ENCODE measurements at places on chromosomes 7 and 10.

DNA sequence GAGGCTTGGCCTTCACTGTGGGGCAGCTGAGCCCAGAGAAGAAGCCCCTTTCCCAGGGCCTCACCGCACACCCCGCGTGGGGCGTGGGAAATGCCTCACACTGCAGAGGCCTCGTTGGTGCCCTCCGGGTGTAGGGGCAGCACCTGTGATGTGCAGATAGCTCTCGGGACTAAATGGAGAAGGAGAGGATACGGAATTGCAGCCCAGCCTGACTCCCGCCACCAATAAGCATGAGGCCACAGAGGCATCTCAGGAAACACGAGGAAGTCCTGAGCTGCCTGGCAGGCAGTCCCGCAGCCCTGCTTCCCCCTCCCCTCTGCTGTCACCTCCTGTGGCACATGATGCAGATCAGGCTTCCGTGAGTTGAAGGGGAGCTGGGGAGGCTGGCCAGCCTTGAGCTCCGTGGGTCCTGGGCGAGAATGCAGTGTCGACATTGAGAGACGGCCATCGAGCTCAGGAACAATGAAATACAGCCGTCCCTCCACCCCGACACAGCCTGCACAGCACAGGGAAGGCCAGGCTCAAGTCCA, 59.6 kb upstream of the PPP2R2D start:
- no peak for DNase-seq

GRCh38 chr7:158414486-158414961, 173.1 kb downstream of the PTPRN2 start:
- no peak for DNase-seq

- DNase-seq = no peak
Observed at GRCh38 chr10:97157578-97158095, 28.1 kb downstream of the SLIT1 start.

- DNase-seq = no peak
Observed at GRCh38 chr10:115771755-115772154, 501.3 kb downstream of the GFRA1 start.

GRCh38 chr7:86995814-86996213, 63.6 kb downstream of the ELAPOR2 start:
- no peak for DNase-seq

DNA sequence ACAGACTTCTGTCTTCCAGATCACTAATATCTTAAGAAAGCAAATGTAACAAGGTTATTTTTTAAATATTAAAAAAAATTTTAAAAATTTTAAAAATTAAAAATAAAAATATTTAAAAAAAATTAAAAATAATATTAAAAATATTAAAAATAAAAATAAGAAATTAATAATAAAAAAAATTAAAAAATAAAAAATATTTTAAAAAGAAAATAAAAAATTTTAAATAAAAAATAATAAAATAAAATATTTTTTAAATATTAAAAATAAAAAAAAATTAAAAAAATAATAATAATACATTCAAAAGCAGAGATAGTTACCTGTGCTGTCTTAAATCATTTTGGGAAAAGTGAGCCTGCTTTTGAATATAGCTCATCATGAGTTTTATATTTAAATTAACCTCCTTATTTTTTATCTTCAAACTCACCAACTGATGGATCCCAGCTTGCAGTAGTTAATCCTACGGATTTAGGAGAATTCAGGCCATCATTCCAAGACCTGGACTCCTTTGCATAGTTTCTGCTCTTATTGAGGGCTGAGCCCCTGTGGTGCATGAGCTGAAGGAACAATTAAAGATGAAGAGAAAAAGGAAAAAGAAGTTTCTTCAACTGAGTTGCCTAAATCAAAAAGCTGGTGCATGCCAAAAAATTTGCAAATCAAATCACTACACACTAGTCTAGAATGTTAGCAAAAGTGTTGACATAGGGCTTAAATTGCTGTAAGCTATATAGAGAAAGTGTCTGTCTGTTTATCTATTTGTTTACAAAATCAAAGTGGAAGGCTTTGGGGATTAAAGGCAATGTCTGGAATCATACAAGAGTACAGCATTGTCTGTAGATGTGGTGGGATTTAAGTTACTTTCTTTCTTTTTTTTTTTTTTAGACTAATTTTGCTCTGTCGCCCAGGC, 50.5 kb upstream of the ZNF438 start:
- no peak for DNase-seq

DNA sequence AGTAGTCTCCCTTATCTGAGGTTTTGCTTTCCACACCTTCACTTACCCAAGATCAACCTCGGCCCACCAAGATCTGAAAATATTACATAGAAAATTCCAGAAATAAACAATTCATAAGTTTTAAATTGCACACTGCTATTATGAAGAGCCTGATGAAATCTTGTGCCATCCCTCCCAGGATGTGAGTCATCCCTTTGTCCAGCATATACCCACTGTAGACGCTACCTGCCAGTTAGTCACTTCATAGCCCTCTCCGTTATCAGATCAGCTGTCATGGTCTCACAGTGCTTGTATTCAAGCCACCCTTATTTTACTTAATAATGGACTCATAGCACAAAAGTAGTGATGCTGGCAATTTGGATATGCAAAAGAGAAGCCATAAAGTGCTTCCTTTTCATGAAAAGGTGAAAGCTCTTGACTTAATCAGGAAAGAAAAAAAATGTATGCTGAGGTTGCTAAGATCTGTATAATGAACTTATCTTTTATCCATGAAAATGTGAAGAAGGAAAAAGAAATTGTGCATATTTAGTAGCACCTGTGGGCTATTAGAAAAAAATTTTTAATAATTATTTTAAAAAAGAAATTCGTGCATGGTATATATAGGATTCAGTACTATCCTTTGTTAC, 9.8 kb upstream of the MRPS16 start:
- no peak for DNase-seq

DNA sequence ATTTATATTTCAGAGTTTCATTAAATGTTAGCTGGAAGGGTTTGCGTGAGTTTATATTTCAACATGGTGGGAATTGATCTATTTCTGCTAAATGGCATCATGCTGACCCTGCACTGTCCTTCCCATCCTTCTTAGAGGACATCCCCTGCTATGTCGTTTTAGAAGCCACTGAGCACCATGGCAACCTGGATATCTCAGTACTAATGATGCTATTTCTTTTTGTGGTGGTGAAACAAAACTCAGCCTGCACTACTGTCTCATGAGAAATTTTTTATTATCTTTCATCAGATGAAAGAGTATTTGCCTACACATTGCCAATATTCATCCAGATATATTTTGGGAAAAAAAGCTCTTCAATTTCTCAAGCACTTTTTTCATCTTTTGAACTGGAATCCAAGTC, 12.1 kb downstream of the EPDR1 start:
- no peak for DNase-seq

DNA sequence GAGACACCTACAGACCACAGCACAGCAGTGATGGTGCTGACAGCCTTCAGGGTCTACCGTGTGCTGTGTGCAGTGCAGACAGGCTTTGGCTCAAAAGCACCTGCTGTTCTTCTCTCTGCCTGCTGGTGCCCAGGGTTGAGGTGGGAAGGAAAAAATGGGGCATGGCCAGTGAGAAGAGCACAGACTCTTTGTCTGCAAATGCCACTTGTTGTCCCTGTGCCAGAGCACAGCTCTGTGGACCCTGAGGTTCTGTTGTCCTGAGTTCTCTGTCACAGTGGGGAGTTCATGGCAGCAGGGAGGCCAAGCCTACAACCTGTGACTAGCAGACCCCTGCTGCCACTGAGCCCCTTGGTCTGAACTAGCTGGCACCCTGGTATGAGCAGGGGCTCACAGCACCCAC, 376.7 kb downstream of the GLRX3 start:
- DNase-seq = no peak

GRCh38 chr7:154423231-154423630, 371.0 kb downstream of the DPP6 start:
- no peak for DNase-seq

DNA sequence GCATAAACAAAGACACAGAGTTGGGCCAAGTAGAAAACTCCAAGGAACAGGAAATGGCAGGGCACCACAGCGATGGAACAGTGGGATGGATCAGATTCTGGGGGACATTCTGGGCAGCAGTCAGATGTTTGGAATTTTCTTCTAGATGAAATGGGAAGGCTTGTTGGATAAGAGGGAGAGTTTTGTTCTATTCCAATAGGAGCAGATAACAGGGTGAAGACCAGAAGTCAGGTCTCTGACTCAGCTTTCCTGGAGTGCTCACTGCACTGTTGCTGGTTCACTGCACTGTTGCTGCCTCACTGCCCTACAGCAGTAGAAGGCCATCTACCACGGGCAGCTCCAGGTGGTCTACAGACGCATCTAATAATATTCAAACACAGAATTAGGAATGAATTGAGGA, 135.6 kb downstream of the ATE1 start:
- no peak for DNase-seq

GRCh38 chr10:77804371-77804770, 122.2 kb downstream of the DLG5 start:
- DNase-seq = no peak

DNA sequence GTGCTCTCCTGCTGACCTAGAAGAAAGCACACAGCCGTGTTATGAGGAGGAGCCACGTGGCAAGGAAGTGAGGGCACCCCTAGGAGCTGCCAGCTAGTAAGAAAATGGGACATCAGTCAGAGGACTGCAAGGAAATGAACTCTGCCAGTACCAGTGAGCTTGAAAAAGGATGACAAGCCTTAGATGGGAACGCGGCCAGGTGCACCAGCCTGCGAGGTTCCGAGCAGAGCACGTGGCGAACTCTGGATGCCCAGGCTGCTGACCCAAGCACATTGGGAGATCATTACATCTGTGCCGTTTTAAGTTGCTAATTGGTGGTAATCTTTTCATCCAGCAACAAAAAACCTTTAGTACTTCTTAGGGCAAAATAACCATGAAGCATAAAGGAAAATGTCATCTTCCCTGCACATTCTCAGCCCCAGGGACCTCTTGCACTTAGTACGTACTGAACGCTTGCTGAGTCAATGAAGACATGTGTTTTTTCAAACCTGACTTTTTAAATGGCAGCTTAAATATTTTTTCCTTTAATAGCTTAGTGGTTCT, 69.4 kb downstream of the AMZ1 start:
- DNase-seq = no peak

GRCh38 chr10:4488904-4489303, 337.1 kb upstream of the AKR1E2 start:
- DNase-seq = no peak

- DNase-seq = no peak
Observed at GRCh38 chr10:58734664-58735063, 222.0 kb downstream of the BICC1 start.

GRCh38 chr7:128091106-128091505, 59.9 kb upstream of the LRRC4 start:
- DNase-seq = no peak

- no peak for DNase-seq
Observed at GRCh38 chr7:2717293-2718261, 29.6 kb downstream of the AMZ1 start.

- no peak for DNase-seq
Observed at GRCh38 chr7:75033064-75033463, 40.5 kb downstream of the RCC1L start.

GRCh38 chr10:61987951-61988379, 86.5 kb downstream of the ARID5B start:
- DNase-seq = no peak

GRCh38 chr10:62475551-62475950, 101.4 kb downstream of the ZNF365 start:
- DNase-seq = no peak

- no peak for DNase-seq
Observed at GRCh38 chr10:103055105-103055504, 137.0 kb downstream of the CNNM2 start.

- no peak for DNase-seq
Observed at GRCh38 chr7:11185179-11185815, 211.6 kb downstream of the PHF14 start.

- no peak for DNase-seq
Observed at GRCh38 chr10:67487199-67487598, 208.8 kb downstream of the CTNNA3 start.

- DNase-seq = no peak
Observed at GRCh38 chr7:25006276-25006675, 26.3 kb upstream of the OSBPL3 start.

- no peak for DNase-seq
Observed at GRCh38 chr7:87218796-87219544, 562 bp downstream of the TMEM243 start.

- DNase-seq = no peak
Observed at GRCh38 chr10:82335831-82336230, 460.8 kb downstream of the NRG3 start.

DNA sequence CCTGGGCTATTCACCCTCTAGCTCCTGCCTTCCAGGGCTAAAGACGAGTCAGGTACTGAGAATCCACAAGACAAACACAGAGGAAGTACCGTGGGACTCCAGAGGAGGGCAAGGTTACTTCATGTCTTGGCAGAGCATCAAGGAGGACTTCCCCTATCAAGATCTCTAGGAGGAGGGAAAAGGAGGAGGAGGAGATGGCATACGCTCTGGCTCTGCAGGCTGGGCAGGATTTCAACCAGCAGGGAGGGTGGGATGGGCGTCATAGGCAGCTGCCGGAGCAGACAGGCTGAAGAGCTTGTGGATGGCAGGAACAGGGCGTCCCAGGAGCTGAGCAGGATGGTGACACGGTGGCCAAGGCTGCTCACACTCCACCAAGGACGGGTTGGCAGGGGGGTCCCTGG, 21.3 kb downstream of the MDH2 start:
- DNase-seq = no peak

DNA sequence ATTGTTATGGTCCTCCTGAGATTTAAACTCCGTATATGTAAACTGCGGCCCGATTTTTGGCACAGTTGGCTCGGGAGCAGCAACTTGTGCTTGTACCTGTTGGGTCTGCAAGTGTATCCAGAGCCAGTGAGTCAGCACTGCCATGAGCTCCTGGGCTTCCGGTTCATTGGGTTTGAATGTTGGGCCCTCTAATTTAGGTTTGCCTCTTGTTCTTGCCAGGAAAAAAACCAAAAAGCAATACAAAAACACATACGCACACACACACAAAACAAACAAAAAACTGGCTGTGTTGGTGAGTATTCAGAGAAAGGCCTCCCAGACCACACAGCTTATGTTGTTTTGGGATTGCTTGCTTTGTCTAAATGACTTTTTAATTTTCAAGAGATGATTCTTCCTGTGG, 26.3 kb downstream of the SND1 start:
- no peak for DNase-seq

DNA sequence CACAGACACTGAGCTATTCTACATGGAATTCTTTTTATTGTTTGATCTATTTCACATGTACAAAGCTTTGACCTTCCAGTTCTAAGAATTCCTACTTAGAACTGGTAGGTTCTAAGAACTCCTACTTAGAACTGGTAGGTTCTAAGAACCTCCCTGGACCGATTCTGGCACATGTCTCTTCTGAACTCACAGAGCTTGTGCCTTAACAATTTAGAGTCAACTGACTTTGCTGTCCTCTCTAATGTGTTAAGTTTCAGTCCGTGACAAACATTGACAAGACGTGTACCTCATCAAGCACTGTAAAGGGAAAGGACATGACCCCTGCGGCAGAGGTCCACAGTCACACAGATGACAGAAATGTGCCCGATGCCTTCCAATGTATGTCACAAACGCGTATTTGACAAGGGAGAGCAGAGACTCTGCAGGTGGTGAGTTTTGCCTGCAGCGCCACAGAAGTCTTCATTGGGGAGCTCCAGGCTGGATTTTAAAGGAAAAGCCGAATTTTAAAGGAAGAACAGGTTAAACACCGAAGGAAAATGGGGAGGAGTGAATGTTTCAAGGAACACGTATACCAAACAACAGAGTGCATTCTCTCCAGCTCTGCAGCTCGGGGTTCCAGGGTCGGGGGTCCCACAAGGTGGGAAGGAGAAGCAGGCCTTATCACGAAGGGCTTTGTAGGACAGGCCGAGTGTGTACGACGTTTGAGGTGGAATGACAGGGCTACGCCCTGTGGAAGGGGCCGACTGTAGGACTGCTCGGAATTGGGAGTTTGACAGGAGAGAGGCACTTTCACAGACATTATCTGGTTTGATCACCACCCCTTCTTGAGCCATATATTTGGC, 161.1 kb upstream of the KLF14 start:
- DNase-seq = no peak

- DNase-seq = no peak
Observed at GRCh38 chr7:4164556-4164955, 517.5 kb upstream of the FOXK1 start.

All from stimulated activated CD8-positive, alpha-beta memory T cell treated with anti-CD3 and anti-CD28 coated beads, Interleukin-7, amount 100 ng/mL, for 1 hour (primary cell).